ENCODE measurements at places on chromosomes 5 and 9.

GRCh38 chr9:105073147-105073546, 145.2 kb upstream of the ABCA1 start:
- DNase-seq = no peak

- DNase-seq = no peak
These were observed 51.8 kb upstream of the HMHB1 start for GRCh38 chr5:143760131-143760505.

GRCh38 chr5:56705217-56705616, 110.1 kb upstream of the MAP3K1 start:
- no peak for DNase-seq

- no peak for DNase-seq
These were observed 92.3 kb downstream of the BOD1 start for GRCh38 chr5:173524136-173524535.

GRCh38 chr5:53613061-53613460, 52.6 kb downstream of the NDUFS4 start:
- DNase-seq = no peak

- DNase-seq = no peak
These were observed 82.1 kb downstream of the CCDC192 start for GRCh38 chr5:127785098-127785927.

DNA sequence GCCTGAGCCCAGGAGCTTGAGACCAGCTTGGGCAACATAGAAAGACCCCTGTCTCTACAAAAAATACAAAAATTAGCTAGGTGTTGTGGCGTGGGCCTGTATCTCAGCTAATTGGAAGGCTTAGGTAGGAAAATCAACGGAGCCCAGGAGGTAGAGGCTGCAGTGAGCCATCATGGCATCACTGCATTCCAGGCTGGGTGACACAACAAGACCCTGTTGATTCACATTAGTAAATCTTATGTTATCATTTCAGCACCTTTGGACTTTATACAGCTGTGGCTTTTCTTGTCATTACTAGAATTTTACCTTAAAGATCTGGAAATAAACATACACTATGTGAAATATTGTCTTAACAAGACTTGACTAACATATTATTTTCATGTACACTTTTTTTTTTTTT, 185.0 kb downstream of the ZNF608 start:
- DNase-seq = no peak

DNA sequence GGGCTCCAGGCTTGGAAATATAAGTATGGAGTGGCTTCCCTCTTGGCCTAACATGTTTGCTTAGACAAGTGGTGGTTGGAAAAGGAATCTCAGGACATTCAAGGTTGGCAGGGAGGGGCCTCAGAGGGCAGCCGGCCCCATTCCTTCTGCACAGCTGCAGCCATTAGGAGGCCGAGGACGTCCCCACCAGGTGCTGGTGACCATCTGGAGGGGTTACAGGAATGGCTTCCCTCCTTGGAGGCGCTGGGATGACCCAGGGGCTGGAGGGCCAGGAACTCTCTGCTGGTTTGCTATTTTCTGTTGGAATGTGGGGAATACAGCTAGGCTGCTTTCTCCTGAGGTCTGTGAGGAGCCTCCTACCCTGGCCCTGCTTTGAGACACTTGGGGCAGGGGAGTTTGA, 18.5 kb downstream of the STC2 start:
- no peak for DNase-seq

DNA sequence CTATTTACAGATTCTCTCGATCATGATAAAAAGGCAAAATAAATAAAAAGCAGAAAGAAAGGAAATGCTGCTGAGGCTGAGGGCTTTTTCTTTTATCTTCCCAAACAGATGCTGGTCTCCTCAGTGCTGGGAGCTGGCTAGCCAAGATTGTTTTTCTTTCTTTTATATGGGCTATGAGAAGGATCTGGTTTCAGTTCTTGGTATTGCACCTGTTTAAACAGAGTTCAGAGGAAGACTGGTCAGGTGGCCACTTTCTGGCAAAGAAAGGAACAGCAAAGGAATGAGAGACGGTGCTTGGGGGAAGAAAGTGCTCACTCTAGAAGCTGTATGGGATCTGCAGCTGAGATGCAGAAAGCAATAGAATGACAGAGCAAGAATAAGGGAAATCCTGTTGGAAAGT, 88.9 kb downstream of the SLF1 start:
- no peak for DNase-seq

DNA sequence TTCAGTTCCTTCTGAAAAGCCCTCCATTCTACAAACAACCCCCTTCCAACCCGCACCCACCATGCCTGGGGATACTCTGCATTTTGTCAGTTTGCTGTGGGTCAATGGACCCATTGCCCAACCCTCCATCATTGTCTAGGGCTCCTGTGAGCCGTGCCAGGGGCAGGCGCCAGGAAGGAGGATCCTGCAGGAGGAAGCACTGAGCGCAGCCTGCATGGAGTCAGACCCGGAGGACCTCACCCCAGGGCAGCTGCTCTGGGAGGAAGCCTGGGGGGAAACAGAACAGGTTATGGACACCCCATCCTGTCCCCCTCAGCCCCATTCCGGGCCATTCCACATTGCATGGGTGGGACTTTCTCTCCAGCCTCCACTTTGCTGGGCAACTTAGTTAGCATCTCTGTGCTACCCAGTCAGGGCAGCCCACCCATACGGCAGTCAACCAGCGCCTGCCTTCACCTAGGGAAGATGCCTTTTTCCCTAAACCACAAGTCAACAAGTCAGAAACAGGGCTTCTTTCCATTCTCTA, 48.6 kb upstream of the VDAC1 start:
- no peak for DNase-seq

DNA sequence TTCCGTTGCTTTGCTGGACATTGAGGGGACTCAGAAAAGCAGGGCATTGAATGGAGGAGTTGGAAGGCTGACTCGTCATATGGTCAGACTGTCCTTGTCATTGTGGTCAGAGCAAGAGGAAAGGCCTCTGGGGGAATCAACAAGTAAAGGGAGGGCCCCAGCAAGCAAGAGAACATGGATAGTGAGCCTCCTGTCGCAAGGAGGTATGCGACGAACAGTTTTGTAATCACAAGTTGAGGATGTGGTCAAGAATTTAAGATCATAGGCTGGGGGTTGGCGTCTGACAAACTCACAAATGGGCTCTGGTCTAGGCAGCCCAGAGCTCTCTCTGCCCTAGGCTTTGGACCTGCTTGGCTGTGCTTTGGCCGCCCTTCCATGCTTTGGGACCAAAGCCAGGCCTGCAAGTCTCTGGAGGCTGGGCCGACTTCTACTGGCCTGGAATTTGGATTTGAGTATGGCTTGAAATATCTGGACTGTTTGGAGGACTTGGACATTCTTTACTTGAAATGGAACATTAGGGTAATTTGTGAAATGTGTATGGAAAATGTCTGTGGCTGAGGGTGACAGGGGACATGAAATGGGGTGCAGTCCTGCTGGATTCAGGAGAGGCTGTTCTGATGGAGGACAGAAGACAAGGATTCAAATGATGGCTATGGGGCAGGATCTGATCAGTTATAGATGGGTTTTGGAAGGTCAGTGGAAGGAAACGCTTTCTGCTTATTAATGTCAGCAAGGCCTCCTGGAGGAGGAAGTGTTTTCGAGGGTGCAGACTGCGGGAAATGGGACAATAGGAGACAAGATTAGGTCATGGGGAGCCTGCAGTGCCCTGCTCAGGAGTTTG, 19.2 kb upstream of the NDST1 start:
- no peak for DNase-seq

DNA sequence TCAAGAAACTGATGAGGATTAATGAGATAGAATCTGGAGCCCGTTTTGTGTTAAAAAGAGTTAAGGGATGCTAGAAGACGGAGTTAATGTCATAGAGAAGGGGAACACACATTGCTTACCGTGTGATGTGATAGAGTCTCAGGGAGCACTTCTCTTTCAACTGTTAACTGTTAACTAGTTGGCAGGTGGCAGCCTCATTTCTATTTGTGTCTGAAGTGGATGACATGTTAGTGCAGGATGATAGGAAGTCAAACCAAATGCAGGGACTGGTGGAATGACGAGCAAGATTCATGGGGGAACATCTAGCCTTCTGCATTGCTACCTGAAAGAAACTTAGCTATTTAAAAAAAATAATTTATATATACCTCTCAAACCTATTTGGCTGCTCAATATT, 222.7 kb downstream of the MAST4 start:
- DNase-seq = no peak

GRCh38 chr9:81083854-81084512, 605.4 kb downstream of the TLE1 start:
- DNase-seq = no peak

GRCh38 chr5:133298447-133298846, 246.6 kb downstream of the HSPA4 start:
- DNase-seq = no peak

DNA sequence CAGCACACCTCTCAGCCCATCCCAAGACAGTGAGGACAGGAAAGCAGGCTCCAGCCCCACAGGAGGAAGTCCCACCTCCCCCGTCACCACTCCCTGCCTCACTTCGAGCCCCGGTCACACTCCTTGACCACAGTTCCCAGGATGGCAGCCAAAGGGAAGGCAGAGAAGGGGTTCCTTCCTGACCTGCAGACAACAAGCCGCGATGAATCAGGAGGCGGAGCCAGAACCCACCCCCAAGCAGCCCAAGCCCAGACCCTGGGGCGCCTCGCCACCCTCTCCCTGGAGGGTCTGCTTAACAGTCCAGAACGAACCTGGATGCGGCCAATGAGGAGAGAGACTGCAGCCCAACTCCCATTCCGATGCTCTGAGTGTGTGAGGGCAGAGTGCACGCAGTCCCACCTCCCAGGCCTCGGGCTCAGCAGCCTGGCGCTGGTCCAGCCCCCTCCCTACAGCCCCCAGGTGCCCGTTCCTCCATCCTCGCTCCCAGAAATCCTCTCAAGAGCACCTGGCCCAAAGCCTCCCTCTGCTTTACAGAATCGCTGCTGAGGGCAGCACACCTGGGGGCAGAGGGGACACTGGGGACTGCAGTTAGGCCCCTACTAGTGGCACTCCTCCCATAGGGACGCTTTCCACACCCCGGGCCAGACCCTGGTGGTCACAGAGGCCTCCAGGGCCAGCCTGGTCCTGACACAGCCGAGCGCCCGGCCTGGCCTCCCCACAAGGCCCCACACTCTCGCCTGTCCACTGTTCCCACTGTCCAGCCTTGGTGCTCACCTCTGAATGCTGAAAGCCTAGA, 69.6 kb upstream of the LRRTM2 start:
- DNase-seq = no peak

- no peak for DNase-seq
These were observed 104.5 kb downstream of the STK32A start for GRCh38 chr5:147339313-147339712.

DNA sequence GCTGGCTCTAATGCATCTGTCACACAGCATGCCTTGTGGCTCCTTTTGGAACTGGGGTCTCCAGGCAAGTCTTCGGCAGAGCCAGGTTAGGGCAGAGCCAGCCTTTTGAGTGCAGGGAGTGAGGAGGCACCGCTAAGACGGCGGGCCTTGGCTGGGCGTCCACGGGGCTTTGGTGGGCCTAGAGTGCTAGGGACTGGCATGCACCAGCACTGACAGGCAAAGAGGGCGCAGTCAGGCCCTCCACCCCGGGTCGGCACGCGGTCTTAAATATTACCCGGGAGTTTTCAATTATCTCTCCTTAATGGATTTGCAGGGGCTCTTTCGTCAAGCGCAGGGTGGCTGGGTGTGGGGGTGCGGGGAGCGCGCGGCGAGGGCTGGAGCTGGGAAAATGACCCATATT, 444.4 kb downstream of the SPATA31A7 start:
- DNase-seq = no peak

DNA sequence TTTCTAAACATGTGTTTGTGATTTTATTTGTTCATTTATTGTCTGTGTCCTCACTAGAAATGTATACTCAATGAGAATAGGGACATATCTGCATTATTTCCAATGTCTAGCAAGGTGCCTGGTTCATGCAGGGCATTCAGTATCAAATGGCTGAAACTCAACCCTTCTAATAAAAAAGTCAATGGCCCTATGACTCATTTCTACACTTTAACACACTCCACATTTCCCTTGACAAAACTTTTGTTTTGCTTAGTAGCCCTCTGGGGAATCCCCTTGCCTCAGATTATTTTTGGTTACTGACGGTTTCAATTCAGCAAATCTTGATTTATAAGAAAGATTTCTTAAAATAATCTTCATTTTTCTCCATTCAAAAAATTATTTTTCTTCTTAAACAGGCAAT, 206.0 kb upstream of the DMRTA1 start:
- no peak for DNase-seq

- DNase-seq = no peak
These were observed 141.6 kb downstream of the BOD1 start for GRCh38 chr5:173474881-173475287.

Measured in renal cortex interstitium (tissue), 15 donors.